AML-193 (cell line): ENCODE measurements at places on chromosomes 16 and 17.

DNA sequence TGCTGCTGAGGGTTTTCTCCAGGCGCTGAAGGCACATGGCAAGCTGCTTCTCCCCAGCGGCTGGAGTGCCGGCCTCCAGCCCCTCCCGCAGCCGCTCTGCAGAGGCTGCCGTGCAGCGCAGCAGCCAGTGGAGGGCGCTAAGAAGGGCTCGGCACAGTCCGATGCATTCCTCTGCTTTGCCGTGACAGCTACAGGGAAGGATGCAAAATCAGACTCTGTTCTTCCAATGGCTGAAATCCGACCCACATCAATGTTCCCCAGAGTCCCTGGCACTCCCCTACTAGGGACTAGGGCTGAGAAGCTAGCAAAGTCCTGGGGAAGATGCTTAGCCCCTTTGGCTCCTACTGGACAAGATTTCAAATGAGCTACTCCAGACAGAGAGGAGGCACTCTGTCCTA lies 19.0 kb downstream of the MED24 start:
- peak; percentile 13 for DNase-seq

- no peak for DNase-seq
Observed at GRCh38 chr16:57479976-57480753, 6.1 kb downstream of the DOK4 start.

DNA sequence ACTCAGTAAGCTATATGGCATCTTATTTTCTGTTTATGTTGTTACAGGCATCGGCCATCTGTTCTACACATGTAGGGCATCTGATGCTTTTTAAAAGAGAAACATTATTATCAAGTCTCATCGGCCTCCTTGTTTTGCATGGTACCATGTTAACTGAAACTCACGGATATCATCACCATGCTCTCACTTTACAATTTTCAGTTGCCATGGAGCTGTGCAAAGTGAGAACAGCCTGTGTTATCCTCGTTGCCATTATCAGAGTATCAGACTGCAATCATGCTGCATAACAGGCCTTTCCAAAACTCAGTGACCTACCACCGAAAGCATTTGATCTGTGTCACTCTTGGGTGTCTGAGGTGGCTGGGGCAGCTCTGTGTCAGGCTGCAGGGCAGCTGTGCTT lies 110.3 kb downstream of the C17orf67 start:
- no peak for DNase-seq

- DNase-seq, result no peak
Observed at GRCh38 chr17:13503526-13503925, 98.2 kb downstream of the HS3ST3A1 start.

DNA sequence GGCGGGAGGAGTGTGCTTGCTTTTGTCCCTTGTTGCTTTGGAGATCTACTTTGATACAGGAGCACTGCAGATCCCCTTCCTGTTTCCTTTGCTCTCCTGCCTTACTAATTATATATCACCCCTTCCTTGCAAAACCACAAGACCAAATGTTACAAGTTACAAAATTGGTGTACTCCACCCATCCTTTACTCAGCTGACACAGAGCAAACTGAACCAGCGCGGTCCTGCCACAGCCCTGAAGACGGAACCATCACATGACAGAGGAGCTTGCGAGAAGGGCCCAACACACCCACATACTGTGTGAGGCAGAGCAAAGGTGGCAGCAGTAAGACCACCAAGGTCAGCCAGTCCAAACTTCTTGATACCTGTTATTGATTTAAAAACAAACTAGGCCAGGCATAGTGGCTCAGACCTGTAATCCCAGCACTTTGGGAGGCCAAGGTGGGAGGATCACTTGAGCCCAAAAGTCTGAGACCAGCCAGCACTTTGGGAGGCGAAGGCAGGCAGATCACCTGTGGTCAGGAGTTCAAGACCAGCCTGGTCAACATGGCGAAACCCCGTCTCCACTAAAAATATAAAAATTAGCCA lies 33.2 kb downstream of the CYTH1 start:
- peak; percentile 99 for DNase-seq

GRCh38 chr17:42891539-42892152 lies 9.0 kb upstream of the G6PC1 start:
- DNase-seq, result no peak

DNA sequence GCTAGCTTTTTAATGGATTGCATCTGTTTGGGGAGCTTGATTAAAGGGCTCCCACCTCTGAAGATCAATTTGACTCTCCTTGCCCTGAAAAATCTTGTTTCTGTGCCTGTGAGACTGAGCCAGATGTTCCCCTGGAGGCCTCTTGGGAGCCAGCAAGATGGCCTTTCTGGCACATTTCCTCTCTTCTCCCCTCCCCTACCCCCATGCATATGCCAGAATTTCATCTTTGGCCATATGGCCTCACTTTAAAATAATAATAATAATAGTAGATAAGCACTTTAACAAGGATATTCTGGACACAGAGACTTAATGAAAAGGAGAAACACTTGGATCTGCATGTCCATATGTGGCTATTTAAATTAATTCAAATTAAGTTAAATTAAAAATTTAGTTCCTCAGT lies 144.1 kb upstream of the CES5A start:
- DNase-seq, result no peak

DNA sequence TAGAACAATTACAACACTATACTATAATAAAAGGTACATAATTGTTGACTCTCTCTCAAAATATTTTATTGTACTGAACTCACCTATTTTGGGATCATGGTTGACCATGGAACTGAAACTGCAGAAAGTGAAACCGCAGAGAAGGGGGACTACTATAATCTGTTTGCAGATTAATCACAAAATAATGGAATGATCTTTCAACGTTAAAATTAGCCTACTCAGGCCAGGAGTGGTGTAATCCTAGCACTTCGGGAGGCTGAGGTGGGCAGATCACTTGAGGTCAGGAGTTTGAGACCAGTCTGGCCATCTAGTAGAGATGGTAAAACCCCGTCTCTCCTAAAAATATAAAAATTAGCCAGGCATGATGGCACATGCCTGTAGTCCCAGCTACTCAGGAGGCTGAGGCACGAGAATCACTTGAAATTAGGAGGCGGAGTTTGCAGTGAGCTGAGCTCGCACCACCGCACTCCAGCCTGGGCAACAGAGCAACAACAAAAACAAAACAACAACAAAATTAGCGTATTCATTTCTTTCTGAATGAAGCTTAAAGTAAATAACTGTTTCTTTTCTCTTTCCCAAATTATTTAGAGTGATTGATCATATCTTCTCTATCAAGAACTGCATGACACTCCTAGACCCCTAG lies 45.6 kb downstream of the IKZF3 start:
- no peak for DNase-seq

DNA sequence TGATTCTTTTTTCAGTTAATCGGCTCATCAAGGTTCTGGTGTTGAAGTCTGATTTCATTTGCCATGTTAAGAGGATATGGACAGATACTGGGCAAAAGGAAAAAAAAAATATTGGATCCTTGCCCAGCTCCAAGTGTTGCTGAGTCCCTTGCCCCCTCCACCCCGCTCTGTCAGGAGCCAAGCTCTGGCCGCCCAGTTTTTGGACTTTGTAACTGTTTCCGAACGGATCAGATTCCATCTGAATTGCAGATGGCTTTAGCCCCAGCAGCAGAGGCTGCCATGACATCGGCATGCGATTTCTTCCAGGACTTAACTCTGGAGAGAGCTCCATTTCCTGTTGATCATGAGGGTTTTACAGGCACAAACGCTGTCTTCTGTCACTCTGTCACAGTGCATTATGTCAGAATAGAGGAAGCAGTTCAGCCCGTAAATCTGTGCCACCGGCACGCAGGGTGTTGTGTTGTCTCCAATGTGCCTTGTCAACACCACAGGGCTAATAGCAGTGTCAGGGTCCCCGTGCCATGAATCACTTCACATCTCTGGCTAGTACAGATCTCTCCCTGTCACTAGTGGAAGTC lies 615.6 kb downstream of the MAF start:
- no peak for DNase-seq

- DNase-seq, result peak; percentile 65
Observed at GRCh38 chr16:728131-728889, 1.4 kb downstream of the HAGHL start.

- no peak for DNase-seq
Observed at GRCh38 chr17:6989779-6990178, 6.1 kb upstream of the ALOX12 start.

GRCh38 chr17:14332331-14332730 lies 31.4 kb downstream of the HS3ST3B1 start:
- no peak for DNase-seq

DNA sequence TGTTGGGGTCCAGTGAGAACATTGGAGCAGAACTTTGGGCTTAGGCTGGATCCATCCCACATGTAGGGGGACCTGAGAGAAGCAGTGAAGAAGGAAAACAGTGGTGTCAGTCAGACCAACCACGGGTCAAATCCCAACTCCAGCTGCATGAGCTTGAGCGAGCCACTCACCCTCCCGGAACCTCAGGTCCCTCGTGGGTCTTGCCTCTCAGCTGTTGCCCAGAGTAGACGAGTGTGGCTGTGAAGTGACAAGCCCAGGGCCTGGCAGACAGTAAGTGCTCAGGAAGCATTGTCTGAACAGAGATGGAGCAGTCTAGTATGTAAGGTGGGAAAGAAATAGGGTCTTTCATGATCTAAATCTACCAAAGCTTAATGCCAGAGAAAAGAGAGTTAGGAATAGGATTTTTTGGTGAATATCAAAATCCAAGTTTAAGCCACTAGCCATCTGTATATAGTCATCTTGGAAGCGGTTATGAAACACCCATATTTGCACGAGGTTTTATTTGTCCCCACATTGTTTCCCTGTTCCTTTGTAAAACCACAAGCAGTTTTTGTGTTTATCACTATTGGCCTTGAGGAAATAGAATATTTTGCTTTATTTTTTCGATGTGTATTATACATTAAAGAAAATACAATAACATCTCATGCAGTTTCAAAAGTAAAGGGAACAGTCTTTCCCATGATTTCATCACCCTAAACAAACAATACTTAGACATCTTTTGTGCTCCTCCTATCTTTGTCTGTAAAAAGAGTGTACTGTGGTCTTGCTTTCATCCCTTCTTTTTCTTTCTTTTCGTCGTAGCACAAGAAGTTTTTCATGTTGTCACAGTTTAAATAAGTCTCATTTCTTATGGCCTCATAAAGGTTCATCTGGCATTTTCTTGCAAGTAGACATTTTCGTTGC lies 112.0 kb downstream of the CLEC16A start:
- no peak for DNase-seq

GRCh38 chr16:3467921-3468320 lies 24.4 kb downstream of the NAA60 start:
- no peak for DNase-seq

DNA sequence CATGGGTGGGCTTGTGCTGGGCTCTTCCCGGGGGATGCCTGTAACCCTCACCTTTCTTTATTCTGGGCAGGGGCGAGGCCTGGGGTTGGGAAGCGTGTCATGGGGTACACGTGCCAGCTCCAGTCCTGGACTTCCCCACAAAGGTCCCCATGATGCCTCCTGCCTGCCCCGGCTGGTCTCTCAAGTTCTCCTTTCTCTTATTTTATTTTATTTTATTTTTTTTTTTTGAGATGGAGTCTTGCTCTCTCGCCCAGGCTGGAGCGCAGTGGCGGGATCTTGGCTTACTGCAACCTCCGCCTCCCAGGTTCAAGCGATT lies 8.6 kb downstream of the ATP2A3 start:
- no peak for DNase-seq

DNA sequence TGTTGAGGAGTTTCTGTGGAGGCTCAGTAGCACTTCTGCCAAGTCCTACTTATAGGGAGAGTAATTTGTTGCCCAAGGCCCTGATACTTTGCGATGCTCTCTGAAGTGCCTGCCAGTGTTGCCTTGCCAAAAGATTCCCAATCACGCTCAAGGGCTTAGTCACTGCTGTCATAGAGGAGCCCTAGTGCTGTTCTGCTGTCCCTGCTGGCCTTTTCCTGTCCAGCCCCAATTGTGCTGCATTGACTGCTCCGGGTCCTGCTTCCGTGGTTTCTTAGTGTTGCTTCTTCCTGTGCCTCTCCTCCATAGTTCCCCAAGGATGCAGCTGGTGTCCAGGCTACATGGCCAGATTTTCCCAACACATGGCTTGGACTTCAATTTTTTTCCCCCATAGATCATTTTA lies 13.9 kb downstream of the NUP93 start:
- no peak for DNase-seq

DNA sequence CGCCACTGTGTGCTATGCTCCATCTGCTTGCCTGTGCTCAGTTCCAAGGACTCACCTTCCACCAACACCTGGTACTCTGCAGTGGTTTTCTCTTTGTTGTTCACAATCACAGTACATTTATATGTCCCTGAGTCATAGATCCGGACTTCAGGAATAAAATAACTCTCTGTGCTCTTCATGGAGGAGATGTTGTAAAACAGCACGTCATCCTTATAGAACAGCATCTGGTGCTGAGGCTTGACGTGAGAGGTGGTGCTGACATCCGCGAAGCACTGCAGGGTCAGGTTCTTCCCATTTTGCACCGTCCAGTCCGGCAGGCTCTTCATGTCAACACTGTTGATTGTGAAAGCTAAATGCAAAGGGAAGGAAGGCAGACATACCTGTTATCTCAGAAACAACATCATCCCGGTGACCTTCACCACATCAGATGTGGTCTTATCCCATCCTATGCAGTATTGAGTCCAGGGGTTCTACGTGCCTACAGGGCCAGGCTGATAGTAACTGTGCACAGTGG lies 12.8 kb downstream of the PECAM1 start:
- no peak for DNase-seq

- no peak for DNase-seq
Observed at GRCh38 chr17:27621942-27622559, 8.9 kb upstream of the LGALS9 start.

DNA sequence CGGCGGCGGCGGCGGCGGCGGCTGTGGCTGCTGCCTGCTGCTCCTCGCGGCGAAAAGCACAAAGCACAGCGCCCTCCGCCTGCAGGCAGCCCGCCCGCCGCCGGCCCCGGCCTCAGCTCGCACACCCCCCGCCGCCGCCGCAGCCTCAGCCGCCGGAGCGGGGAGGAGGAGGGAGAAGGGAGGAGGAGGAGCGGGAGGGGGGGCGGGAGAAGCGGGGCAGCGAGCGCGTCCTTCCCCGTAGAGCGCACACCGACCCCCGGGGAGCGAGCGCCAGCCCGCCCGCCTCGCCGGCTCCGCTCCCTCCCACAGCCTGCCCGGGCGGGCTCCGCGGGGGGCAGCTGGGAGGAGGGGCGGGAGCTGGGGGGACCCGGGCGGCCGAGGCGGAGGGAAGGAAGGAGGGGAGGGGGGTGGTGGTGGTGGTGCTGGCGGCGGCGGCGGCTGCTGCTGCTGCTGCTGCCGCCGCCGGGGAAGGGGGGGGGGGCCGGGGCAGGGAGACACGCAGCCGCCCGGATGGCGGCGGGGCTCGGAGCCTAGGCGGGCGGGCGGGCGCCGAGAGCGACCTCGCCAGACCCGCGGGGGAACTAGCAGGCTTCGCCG lies at the start of gene UBTF:
TSS of gene UBTF (minus strand) at position 60 of the 597 bp plus-strand sequence. CDS start 1,446 bp downstream, outside the sequence.
- DNase-seq, result peak; percentile 46

GRCh38 chr17:2706911-2707510 lies 4.6 kb downstream of the CLUH start:
- no peak for DNase-seq

DNA sequence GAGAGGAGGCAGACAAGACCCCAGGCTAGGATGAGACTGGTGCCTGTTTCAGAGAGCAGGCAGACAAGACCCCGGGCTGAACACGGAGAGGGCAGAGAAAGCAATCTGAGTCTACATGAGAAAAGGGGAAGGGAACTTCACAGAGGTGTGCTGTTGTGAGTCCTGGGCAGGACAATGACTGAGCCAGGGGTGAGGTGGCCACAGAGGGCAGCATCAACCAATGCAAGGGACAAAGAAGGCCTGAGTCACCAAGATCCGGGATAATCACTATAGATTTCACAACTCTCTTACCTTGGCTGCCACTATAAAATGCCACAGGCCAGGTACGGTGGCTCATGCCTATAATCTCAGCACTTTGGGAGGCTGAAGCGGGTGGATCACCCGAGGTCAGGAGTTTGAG lies 89.0 kb downstream of the SLC39A11 start:
- DNase-seq, result no peak
